ENCODE measurements at places on chromosomes 12 and 14. TPM values are rescaled to one million over a fixed set of nuclear protein-coding genes. Genes with fewer than 3 reads are reported as not detected.

The KRT72 gene
- polyA plus RNA-seq = not detected

The AP5M1 gene
- polyA plus RNA-seq = 18.3 TPM

The PELI2 gene
- 5.2 TPM for polyA plus RNA-seq

The HHIPL1 gene
- 0.32 TPM for polyA plus RNA-seq

The NID2 gene
- 7.1 TPM for polyA plus RNA-seq

The IL31 gene
- polyA plus RNA-seq = not detected

The FAM186B gene
- polyA plus RNA-seq = 0.34 TPM

The GPR68 gene
- polyA plus RNA-seq = 0.82 TPM

The LRRC10 gene
- not detected for polyA plus RNA-seq

The SLC22A17 gene
- polyA plus RNA-seq = 61.2 TPM

The PTGER2 gene
- polyA plus RNA-seq = 3.4 TPM

The IL22 gene
- polyA plus RNA-seq = not detected

The PIWIL1 gene
- 0.15 TPM for polyA plus RNA-seq

The BHLHE41 gene
- polyA plus RNA-seq = 2.2 TPM

The MDM2 gene
- 38.5 TPM for polyA plus RNA-seq

The GPR65 gene
- 0.62 TPM for polyA plus RNA-seq

The RILPL1 gene
- 19.0 TPM for polyA plus RNA-seq

The PCED1B gene
- 2.8 TPM for polyA plus RNA-seq

The PXN gene
- polyA plus RNA-seq = 57.1 TPM

The CLMN gene
- polyA plus RNA-seq = 33.1 TPM

The KRT77 gene
- polyA plus RNA-seq = not detected

The CIROP gene
- polyA plus RNA-seq = not detected

The RILPL2 gene
- polyA plus RNA-seq = 11.1 TPM

The NFATC4 gene
- polyA plus RNA-seq = 38.9 TPM

The CYP27B1 gene
- 33.4 TPM for polyA plus RNA-seq

The GLT8D2 gene
- polyA plus RNA-seq = 7.0 TPM

The AQP6 gene
- polyA plus RNA-seq = 74.1 TPM

The SRRM4 gene
- polyA plus RNA-seq = 0.17 TPM

The SLC4A8 gene
- polyA plus RNA-seq = 3.4 TPM

The HOXC12 gene
- polyA plus RNA-seq = not detected

The BCL11B gene
- 0.13 TPM for polyA plus RNA-seq

The CAPRIN2 gene
- polyA plus RNA-seq = 15.6 TPM

The LRRK2 gene
- 8.6 TPM for polyA plus RNA-seq

The SIX4 gene
- polyA plus RNA-seq = 0.75 TPM

The TAS2R7 gene
- polyA plus RNA-seq = not detected

The TAS2R10 gene
- not detected for polyA plus RNA-seq

The SYNE3 gene
- 0.54 TPM for polyA plus RNA-seq

The ACVRL1 gene
- 29.1 TPM for polyA plus RNA-seq

All from kidney (tissue), 22 donors.